Bladder microvascular endothelial cell (primary cell): ENCODE measurements at places on chromosomes 6 and 20. TPM values are rescaled to one million over a fixed set of nuclear protein-coding genes. Genes with fewer than 3 reads are reported as not detected.

Gene PHF1
- 9.4 and 16.7 TPM in 2 replicates for total RNA-seq

Gene BHLHE23
- not detected in 2 replicates for total RNA-seq

Gene YWHAB
- 82.9 and 133 TPM in 2 replicates for total RNA-seq

Gene GPLD1
- total RNA-seq: 0.06 TPM in 1 of 2 replicates, not detected in the other

Gene MAP3K7
- 14.6 and 33.4 TPM in 2 replicates for total RNA-seq

Gene PAK5
- not detected in 2 replicates for total RNA-seq

Gene OR11A1
- total RNA-seq: not detected in 2 replicates

Gene TUBB2B
- total RNA-seq: 3.4 and 8.1 TPM in 2 replicates

Gene GJA10
- total RNA-seq: not detected in 2 replicates

Gene FAXC
- 0.81 and 1.6 TPM in 2 replicates for total RNA-seq

Gene TSHZ2
- 0.65 and 1.5 TPM in 2 replicates for total RNA-seq

Gene CCN6
- not detected in 2 replicates for total RNA-seq

Gene CCND3
- total RNA-seq: 48.1 and 62.5 TPM in 2 replicates

Gene GDAP1L1
- total RNA-seq: not detected in 2 replicates

Gene GINS1
- 8.8 and 14.9 TPM in 2 replicates for total RNA-seq

Gene BCKDHB
- 4.5 and 10.7 TPM in 2 replicates for total RNA-seq
